ENCODE measurements at places on chromosomes 4 and X. TPM values are rescaled to one million over a fixed set of nuclear protein-coding genes. Genes with fewer than 3 reads are reported as not detected.

Gene AMBN
- total RNA-seq: not detected

Gene IL1RAPL1
- total RNA-seq: not detected

Gene AFM
- not detected for total RNA-seq

Gene BEX1
- total RNA-seq: not detected

Gene NSUN7
- total RNA-seq: 0.79 TPM

Data from bronchial epithelial cell (primary cell).